WTC11 (cell line): ENCODE measurements at places on chromosomes 6 and 20.

DNA sequence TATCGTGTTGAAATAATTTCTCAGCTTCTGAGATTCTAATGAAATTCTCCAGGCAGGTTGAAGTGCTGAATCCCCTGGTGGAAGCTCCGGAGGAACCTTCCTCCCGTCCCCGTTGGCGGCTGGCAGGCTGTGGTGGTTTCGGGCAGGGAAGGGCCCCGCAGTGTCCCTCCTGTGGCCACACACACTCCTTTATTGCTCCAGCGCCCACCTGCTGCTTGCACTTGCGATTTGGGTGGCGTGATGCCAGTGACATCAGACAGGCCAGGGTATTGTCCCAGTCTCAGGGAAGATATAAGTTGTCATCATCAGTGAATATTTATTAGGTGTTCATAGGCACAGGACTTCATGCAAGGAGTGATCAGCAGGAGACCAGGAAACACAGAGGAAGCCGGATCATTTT is 530.4 kb downstream of the QKI start:
- peaks cover 77% of the 10 kb centered on the region for H3K4me1 ChIP-seq
- H3K27me3 ChIP-seq, result no peaks in the 10 kb centered on the region
- peak; percentile 29 for DNase-seq
- peak overlapping the region; percentile 48; the same call in 1 of the 2 replicates for H3K27ac ChIP-seq
- H3K4me3 ChIP-seq, result peak overlapping the region; percentile 46

GRCh38 chr20:16675001-16675564 is 54.7 kb upstream of the SNRPB2 start:
- no peak overlapping the region for H3K27ac ChIP-seq
- no peaks in the 10 kb centered on the region; the same call in 1 of the 2 replicates for H3K4me1 ChIP-seq
- no peaks in the 10 kb centered on the region for H3K27me3 ChIP-seq
- H3K4me3 ChIP-seq, result no peak overlapping the region
- H3K36me3 ChIP-seq, result no peaks in the 10 kb centered on the region

- H3K36me3 ChIP-seq, result peaks cover 7% of the 10 kb centered on the region; the same call in 1 of the 2 replicates
- no peak overlapping the region for H3K4me3 ChIP-seq
- no peaks in the 10 kb centered on the region for H3K27me3 ChIP-seq
- H3K27ac ChIP-seq, result no peak overlapping the region
- DNase-seq, result no peak
Observed at GRCh38 chr6:48733581-48733980, 622.6 kb upstream of the PTCHD4 start.

- DNase-seq, result no peak
- H3K27ac ChIP-seq, result no peak overlapping the region
- peak overlapping the region; percentile 27; the same call in 1 of the 2 replicates for H3K4me3 ChIP-seq
- H3K27me3 ChIP-seq, result peaks cover 67% of the 10 kb centered on the region
Observed at GRCh38 chr20:31475472-31476293, 595 bp downstream of the REM1 start.

DNA sequence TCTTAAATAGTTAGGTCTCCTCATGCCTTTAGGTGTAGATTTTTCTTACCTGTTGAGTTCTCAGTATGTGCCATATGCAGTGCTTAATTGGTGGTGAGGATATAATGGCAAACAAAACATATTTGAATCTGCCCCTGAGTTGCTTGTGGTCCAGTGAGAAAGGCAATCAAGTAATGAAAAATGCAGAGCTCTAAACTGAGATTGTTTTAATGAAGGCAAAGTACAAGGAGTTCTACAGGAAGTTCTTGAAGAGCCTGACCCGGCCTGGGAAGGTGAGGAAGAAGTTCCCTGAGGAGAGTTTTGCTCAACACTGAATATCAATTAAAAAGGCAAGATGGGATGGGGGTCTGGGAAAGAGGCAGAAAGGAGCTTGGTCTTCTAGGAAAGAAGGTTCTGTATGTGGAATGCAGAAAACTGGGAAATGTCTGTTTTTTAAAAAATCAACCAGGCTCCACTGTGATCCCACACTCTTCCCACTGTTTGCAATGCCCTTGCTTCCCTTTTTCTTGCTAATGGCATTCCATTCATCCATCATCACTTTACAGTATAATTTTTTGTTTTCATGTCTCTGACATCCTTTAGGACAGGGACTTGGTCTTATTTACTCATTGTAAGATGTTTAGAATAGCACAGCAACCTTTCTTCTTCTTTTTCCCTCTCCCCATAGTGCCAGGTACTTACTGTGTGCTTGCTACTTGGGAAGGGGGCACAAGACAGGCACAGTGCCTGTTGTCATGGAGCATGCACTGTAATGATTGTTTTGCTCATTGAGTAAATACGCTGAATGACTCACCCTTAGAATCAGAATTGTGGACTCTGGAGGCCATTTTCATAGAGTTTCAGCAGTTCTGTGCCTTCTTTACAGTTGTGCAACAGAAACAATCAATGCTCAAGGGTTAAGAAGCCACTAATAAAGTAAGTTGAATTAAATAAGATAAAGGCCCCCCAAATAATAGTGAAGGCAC is 64.3 kb downstream of the ANKS1A start:
- no peaks in the 10 kb centered on the region for H3K27me3 ChIP-seq
- H3K36me3 ChIP-seq, result no peaks in the 10 kb centered on the region
- H3K4me3 ChIP-seq, result no peak overlapping the region
- peak overlapping the region; percentile 39 for H3K27ac ChIP-seq

DNA sequence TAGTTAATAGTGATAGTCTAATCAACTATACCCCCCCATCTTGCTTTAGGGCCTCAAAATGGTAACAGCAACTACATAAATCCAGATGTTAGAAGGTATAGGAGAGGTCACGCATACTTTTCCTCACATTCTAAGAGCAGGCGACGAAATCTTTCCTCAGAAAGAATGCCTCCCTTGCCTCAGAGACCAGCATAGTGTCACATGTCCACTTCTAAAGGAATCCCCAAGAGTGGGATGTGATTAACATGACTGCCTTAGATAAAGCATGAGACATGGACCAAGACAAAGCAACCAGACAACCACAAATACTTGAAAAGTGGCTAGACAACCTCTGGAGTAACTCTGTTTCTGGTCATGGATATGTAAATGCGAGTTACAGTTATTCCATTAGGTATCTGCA is 710.7 kb downstream of the EYS start:
- H3K4me1 ChIP-seq, result no peaks in the 10 kb centered on the region
- no peaks in the 10 kb centered on the region; the same call in 1 of the 2 replicates for H3K27me3 ChIP-seq
- no peak overlapping the region for H3K27ac ChIP-seq
- H3K4me3 ChIP-seq, result no peak overlapping the region
- H3K36me3 ChIP-seq, result peaks cover 10% of the 10 kb centered on the region
- DNase-seq, result no peak

GRCh38 chr20:19712721-19713260 is 45.3 kb upstream of the RIN2 start:
- peaks cover 2% of the 10 kb centered on the region; the same call in 1 of the 2 replicates for H3K27me3 ChIP-seq
- H3K4me1 ChIP-seq, result no peaks in the 10 kb centered on the region; the same call in 1 of the 2 replicates
- H3K27ac ChIP-seq, result no peak overlapping the region
- peaks cover 23% of the 10 kb centered on the region for H3K36me3 ChIP-seq
- H3K4me3 ChIP-seq, result no peak overlapping the region

- peaks cover 15% of the 10 kb centered on the region for H3K4me1 ChIP-seq
- peaks cover 69% of the 10 kb centered on the region for H3K27me3 ChIP-seq
- H3K27ac ChIP-seq, result no peak overlapping the region
- H3K4me3 ChIP-seq, result peak overlapping the region; percentile 60
- no peak for DNase-seq
- no peaks in the 10 kb centered on the region for H3K36me3 ChIP-seq
Observed at GRCh38 chr20:62474604-62475026, 1.2 kb downstream of the GATA5 start.

DNA sequence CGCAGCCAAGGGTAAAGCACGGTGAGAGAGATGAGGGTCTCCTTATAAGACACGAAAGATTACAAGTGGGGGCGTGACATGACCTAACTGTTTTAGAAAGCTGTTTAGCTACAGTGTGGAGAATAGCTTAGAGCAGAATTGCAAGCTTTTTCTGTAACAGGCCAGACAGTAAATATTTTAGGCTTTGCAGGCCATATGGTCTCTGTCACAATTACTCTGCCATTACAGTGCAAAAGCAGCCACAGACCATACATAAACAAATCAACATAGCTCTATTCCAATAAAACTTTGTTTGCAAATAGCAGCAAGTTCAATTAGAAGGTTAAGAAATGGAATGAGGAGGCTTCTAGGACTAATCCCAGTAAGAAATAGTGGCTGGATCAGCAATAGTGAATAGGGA is 16.8 kb downstream of the PGM3 start:
- no peak for DNase-seq
- H3K4me3 ChIP-seq, result no peak overlapping the region
- peaks cover 67% of the 10 kb centered on the region for H3K36me3 ChIP-seq
- peaks cover under 1% of the 10 kb centered on the region; the same call in 1 of the 2 replicates for H3K4me1 ChIP-seq

DNA sequence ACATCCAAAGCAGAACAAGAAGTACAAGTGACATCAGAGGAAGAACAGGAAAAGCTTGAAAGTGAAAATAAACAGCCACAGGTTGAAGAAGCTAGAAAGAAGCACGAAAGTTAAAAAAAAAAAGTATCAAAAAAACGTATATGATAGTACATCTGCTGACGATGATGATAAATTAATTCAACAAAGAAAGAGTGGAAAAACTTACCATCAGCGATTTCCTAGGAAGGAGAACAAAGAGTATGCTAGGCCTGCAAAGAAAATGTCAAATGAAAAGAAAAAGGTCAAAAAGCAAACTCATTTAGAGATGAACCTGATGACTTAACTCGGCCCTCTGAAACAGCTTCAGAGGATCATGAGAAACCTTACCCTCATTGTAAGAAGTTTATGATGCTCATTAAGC is 3.7 kb downstream of the SAYSD1 start:
- H3K4me1 ChIP-seq, result peaks cover 15% of the 10 kb centered on the region
- no peak overlapping the region for H3K27ac ChIP-seq
- H3K4me3 ChIP-seq, result no peak overlapping the region
